ENCODE measurements at places on chromosomes 4 and X. TPM values are rescaled to one million over a fixed set of nuclear protein-coding genes. Genes with fewer than 3 reads are reported as not detected.

Gene UNC5C
- total RNA-seq: 18.1 TPM

Gene HSPA4L
- 2.9 TPM for total RNA-seq

Gene MAOA
- 121 TPM for total RNA-seq

Gene IGFBP7
- total RNA-seq: 2,649 TPM

Gene WDR45
- total RNA-seq: 64.5 TPM

Gene STAP1
- total RNA-seq: not detected

Gene MORC4
- total RNA-seq: 14.2 TPM

Gene OPRPN
- total RNA-seq: not detected

Gene LEF1
- 0.19 TPM for total RNA-seq

Gene TBX22
- 0.31 TPM for total RNA-seq

Gene FAM241A
- total RNA-seq: 2.4 TPM

Gene CSTF2
- 9.9 TPM for total RNA-seq

Gene HTR2C
- total RNA-seq: not detected

Gene PAGE4
- total RNA-seq: not detected

Gene RAI2
- total RNA-seq: 0.20 TPM

Gene HGFAC
- 0.06 TPM for total RNA-seq

Gene RIPPLY1
- not detected for total RNA-seq

Gene GRIA3
- total RNA-seq: 0.69 TPM

Gene NCAPG
- 2.3 TPM for total RNA-seq

Gene NUP62CL
- 0.19 TPM for total RNA-seq

Gene CLDN34
- total RNA-seq: not detected

Gene STATH
- not detected for total RNA-seq

Gene RXFP1
- 0.37 TPM for total RNA-seq

Gene RHOXF1
- total RNA-seq: not detected

Gene GPRASP1
- 1.7 TPM for total RNA-seq

Gene TCP11X2
- total RNA-seq: not detected

Gene F8A3
- 9.4 TPM for total RNA-seq

Gene PDCL2
- not detected for total RNA-seq

Gene ETNPPL
- total RNA-seq: not detected

Gene PDE6B
- not detected for total RNA-seq

Gene KCTD8
- total RNA-seq: not detected

Gene TMEM255A
- not detected for total RNA-seq

Gene AMER1
- 3.1 TPM for total RNA-seq

Gene HSFX1
- 0.56 TPM for total RNA-seq

Gene AIMP1
- total RNA-seq: 16.1 TPM

Gene RCHY1
- total RNA-seq: 14.6 TPM

Gene CENPVL2
- total RNA-seq: not detected

Gene MAGEA9B
- not detected for total RNA-seq

Gene GAGE12E
- total RNA-seq: not detected

Gene GASK1B
- total RNA-seq: 130 TPM

Gene CASK
- total RNA-seq: 23.5 TPM

Gene SPINK2
- total RNA-seq: not detected

Gene MAGEB2
- not detected for total RNA-seq

Gene RTL9
- total RNA-seq: 0.06 TPM

Gene DRD5
- total RNA-seq: not detected

Gene PCDH18
- total RNA-seq: 224 TPM

Gene FHIP1A
- total RNA-seq: not detected

Gene F8
- total RNA-seq: 12.7 TPM

Gene TAPT1
- 14.5 TPM for total RNA-seq

Gene EREG
- 0.54 TPM for total RNA-seq

Gene GPRIN3
- 1.0 TPM for total RNA-seq

Gene PDLIM5
- 41.4 TPM for total RNA-seq

Gene SMAD1
- total RNA-seq: 28.1 TPM

Gene VCX3B
- not detected for total RNA-seq
